ENCODE measurements at places on chromosomes 11 and 22.

DNA sequence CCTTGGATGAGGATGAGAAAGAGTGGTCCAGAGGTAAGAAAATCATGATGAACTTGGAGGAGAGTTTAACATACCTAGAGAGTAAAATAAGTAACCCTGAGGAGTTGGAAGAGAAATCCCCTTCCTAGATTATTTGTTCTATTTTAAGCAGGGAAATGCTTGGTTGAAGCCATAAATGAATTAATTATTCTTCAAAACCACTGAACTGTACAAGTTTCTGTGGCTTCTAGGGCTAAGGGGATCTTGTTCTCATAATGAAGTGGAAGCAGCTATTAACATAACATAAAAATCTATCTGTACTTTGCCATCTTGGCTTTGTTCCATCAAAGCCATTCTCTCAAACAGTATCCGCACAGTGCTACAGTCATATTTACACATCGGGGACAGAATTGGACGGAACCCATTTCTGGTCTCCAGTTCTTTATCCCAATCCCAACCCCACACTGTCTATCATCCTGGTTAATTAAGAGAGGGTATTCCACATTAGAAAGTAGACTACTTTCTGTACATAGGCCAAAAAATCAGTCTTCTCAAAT lies 14.5 kb upstream of the ARHGAP42 start:
- no peak for DNase-seq

DNA sequence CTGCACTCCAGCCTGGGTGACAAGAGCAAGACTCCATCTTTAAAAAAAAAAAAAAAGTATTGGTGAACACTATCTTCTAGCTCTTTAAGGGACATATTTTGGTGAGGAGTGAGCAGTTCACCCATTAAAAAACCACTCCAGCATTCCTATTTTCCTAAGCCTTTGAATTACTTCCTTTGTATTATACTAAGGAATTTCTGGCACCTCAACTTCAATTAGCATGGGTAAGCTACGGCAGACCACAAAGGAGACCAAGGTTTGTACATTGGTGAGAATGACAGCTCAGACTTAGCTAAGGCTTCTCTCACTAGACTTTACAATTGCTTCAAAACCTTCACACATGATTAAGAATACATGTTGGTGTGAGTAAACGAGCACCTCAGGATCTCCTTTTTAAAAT lies 57.0 kb upstream of the BIRC3 start:
- DNase-seq: no peak

DNA sequence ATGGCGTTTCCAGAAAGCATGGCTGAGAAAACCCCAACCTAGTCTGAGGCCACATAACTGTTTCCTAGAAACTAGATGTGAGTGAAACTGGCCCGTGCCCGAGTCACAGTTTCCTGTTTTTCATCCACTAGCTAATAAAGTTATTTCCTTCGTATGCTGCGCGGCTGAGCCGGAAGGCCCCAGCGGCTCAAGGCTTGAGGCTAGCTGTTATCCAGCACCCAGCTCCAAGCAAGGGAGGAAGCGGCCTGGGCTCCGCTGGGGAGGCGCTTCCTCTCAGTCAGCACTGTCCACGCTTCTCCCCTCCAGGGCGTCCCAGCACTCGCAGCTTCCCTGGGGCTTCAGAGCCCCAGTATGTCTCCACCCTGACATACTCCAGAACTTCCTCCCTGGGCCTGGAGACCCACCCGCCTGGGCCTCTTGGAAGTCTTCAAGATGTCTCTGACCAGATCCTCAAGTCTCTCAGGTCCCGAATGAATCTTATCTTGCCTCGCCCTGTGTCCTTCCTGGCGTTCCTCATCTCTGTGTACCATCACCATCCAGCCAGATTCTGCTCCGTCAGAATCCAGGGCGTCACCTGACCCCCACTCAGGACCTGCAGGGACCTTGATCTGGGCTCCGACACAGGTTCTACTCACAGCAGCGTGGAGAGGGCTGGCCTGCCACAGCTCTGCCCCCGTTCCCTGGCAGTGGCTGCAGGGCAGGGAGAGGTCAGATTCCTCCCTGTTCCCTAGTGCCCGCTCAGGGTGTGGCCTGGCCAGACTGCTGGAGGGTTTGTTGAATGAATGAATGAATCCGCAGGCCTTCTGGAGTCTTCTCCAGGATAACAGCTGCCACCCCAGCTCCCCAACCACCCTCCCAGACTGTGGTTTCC lies 81.9 kb downstream of the LRRC32 start:
- no peak for DNase-seq

- DNase-seq: no peak
These were observed 7.6 kb downstream of the VPS26B start for GRCh38 chr11:134231958-134232659.

- DNase-seq: no peak
These were observed 18.6 kb upstream of the EHF start for GRCh38 chr11:34602245-34602644.

DNA sequence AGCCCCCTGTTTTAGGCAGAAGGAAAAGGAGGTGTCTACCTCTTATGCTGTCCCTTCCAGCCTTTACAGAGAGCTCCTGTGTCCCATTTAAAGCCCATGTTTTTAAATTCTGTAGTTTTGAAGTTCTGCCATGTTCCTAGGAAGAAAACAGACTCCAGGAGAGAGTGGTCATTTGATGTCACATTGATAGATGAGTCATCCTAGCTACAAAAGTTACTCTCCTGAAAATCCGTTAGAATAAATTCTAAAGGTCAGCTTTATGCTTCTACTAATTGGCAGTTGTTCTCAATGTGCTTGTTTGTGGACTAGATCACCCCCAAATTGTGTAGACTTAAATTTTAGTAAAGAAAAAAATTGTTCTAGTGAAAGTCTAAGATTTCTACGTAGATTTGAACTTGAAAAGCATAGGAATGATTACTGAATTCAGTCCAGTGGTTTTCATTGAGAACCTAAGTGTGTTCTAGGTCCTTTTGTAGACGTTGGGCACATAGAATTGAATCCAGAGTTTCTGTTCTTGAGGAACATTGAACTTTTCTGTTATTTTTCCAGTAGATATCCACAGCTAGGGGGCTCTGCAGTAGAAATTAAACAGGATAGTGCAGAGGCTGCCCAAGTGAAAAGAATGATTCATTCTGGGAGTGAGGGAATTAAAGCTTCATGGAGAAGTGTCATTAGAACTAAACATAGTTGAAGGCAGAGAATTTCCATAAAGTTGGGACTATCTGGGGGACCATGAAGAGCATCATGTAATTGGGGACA lies 140.6 kb upstream of the RASSF10 start:
- no peak for DNase-seq

DNA sequence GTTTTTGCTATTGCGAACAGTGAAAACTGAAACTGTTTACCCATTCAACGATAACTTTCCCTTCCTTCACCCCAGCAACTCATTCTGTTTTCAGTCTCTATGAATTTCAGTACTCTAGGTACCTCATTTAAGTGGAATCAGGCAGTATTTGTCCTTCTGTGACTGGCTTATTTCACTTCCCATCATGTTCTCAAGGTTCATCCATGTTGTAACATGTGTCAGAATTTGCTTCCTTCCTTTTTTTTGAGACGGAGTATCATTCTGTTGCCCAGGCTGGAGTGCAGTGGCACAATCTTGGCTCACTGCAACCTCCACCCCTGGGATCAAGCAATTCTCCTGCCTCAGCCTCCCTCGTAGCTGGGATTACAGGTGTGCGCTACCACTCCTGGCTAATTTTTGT lies 23.7 kb downstream of the HTR3B start:
- no peak for DNase-seq

- DNase-seq: no peak
These were observed 27.2 kb downstream of the ACAT1 start for GRCh38 chr11:108148556-108148955.
